ENCODE measurements at places on chromosomes 12 and 14.

DNA sequence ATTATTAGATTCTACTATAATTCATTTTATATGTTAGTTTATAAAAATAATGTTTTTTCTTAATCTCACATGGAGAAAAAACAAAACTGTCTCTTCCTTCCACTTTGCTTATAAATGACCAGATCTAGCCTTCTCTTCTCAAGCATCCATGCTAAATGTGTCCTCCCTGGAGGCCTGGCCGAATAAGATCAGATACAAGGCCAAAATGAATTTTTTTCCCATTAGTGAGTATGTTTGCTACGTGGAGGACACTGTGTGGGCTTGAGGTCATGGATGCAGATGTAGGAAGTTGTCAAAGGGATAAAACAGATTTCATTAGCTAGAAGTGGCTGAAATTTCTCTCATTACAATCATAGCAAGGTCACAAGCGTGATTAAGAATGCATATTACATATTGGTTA, 1244.9 kb upstream of the SEL1L start:
- no peak overlapping the region for H3K4me3 ChIP-seq
- DNase-seq, result no peak
- no peaks in the 10 kb centered on the region for H3K36me3 ChIP-seq
- no peak overlapping the region for H3K27ac ChIP-seq

DNA sequence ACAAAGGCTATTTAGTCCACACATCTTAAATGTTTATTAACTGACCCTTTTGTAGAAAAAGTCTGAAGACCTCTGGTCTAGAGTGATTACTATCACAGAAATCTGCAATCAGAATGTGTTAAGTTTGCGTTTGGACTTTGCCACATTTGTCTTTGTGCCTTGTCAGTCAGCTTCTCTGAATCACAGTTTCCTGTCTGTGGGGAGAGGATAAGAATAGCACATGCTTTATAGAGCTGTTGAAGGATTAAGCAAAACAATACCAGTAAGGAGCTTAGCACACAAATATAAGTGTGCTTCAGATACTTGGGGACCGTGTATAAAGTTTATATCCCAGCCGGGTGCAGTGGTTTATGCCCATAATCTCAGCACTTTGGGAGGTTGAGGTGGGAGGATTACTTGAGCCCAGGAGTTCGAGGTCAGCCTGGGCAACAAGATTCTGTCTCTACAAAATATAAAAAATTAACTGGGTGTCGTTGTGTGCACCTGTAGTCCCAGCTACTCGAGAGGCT, 63.0 kb upstream of the BTG1 start:
- H3K27me3 ChIP-seq, result no peaks in the 10 kb centered on the region
- H3K36me3 ChIP-seq, result no peaks in the 10 kb centered on the region
- H3K4me3 ChIP-seq, result peak overlapping the region; percentile 51

DNA sequence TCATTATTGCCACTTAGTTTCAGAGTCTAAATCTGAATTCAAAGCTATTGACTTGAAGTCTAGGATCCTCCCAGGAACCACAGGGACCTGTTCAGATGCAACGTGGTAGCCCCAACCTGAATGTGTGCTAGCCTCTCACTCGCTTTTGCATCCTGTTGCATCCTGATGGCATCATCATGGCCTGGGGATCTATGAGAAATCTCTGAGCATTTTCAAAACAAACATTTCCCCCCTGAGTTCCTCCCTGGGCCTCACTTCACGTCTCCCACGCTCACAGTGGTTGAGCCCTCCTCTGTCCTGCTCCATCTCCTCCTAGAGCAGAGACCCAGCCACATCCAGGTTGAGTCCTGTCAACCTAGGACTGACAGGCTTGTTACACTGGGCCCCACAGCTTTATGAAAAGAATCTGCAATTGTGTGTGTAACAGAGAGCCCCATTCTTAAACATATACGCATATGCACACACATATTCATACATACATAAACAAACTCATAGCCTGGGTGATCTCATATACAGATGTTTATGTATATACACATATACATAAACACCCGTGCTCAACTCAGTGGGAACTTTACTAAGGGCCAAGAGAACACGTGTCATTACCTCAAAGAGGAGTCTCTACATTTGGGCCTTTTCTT, 5.4 kb upstream of the KRT72 start:
- H3K4me1 ChIP-seq, result no peaks in the 10 kb centered on the region
- H3K36me3 ChIP-seq, result no peaks in the 10 kb centered on the region
- H3K27me3 ChIP-seq, result peaks cover 54% of the 10 kb centered on the region
- H3K27ac ChIP-seq, result no peak overlapping the region
- H3K4me3 ChIP-seq, result no peak overlapping the region
- no peak for DNase-seq

DNA sequence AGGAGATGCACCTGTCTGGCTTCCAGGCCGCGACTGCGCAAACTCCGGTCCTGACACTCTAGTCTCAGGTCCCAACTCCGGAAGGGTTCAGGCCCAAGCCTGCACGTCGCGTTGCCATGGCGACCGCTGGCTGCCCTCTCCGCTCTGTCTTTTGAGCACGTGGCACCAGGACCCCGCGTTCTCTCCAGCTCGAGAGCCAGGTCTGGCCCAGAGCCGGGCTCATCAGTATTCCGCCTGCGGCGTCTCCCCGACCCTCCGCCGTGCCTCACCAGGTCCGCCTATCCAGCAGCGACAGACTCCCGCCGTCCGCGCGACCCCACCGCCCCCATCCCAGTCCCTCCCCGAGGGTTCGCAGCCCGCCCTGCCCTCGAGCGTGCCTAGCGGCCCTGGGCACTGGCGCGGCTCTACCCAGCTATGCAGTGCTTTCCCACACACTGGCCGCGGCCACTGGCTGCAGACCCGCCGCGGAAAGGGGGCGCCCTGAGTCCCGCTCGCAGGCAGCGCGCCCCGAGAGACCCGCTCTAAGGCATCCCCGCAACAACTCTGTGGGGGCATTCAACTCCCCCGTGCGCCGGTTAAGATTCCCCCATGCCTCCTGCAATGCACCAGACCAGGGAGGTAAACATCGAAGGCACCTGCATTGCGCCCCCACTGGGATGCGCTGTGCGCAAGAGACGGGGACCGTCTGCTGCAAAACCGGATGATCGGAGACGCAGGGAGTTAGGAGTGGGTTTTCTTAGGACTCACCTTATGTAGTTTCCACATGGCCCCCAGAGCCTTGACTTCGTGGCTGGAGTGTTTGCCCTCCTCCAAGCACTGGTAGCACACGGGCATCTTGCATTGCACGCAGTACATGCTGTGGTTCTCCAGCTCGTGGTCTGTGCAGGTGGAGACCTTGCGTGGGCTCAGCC, 1.3 kb downstream of the TRIM9 start:
- H3K4me1 ChIP-seq, result no peaks in the 10 kb centered on the region
- H3K36me3 ChIP-seq, result no peaks in the 10 kb centered on the region
- DNase-seq, result no peak
- 0 out of 2 replicates have a peak overlapping the region, but pooled peaks have one; percentile 72 for H3K4me3 ChIP-seq

DNA sequence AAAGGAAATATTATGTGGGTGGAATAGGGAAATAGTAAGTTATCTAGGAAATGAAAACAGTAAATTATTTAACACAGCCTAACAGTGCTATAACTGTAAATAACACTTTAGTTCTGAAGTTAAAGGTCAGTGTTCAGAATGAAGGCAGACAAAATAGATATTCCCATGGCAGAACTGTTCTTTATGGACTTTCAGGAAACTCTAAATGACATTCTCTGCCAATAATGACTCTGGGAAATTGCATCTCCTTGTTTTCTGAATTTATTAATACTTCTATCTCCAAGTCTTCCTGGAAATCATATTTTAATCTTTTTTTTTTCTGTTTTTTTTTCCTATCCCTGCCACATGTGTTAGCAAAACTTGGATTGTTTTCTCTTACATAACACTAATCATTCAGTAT, 101.4 kb downstream of the PDE3A start:
- H3K4me1 ChIP-seq, result no peaks in the 10 kb centered on the region
- no peak overlapping the region for H3K27ac ChIP-seq
- H3K4me3 ChIP-seq, result no peak overlapping the region

- no peak overlapping the region for H3K27ac ChIP-seq
- no peaks in the 10 kb centered on the region for H3K4me1 ChIP-seq
- H3K4me3 ChIP-seq, result no peak overlapping the region
- no peaks in the 10 kb centered on the region for H3K36me3 ChIP-seq
- no peak for DNase-seq
- H3K27me3 ChIP-seq, result no peaks in the 10 kb centered on the region
These were observed 169.6 kb upstream of the RASSF8 start for GRCh38 chr12:25788707-25789442.

- DNase-seq, result no peak
- no peaks in the 10 kb centered on the region for H3K27me3 ChIP-seq
- no peak overlapping the region for H3K27ac ChIP-seq
These were observed 183.4 kb downstream of the SLC25A21 start for GRCh38 chr14:36988989-36989388.

GRCh38 chr12:110744151-110744571, 1.5 kb upstream of the PPP1CC start:
- no peak overlapping the region for H3K27ac ChIP-seq
- no peaks in the 10 kb centered on the region for H3K27me3 ChIP-seq
- no peaks in the 10 kb centered on the region for H3K4me1 ChIP-seq

GRCh38 chr12:19230299-19230866, 100.8 kb downstream of the PLEKHA5 start:
- H3K27ac ChIP-seq, result no peak overlapping the region
- DNase-seq, result no peak
- no peaks in the 10 kb centered on the region for H3K27me3 ChIP-seq
- no peaks in the 10 kb centered on the region for H3K4me1 ChIP-seq
- H3K36me3 ChIP-seq, result no peaks in the 10 kb centered on the region

- no peak for DNase-seq
- H3K27me3 ChIP-seq, result no peaks in the 10 kb centered on the region
- H3K36me3 ChIP-seq, result no peaks in the 10 kb centered on the region
- H3K27ac ChIP-seq, result no peak overlapping the region
These were observed 6.5 kb downstream of the PRICKLE1 start for GRCh38 chr12:42583016-42583415.

DNA sequence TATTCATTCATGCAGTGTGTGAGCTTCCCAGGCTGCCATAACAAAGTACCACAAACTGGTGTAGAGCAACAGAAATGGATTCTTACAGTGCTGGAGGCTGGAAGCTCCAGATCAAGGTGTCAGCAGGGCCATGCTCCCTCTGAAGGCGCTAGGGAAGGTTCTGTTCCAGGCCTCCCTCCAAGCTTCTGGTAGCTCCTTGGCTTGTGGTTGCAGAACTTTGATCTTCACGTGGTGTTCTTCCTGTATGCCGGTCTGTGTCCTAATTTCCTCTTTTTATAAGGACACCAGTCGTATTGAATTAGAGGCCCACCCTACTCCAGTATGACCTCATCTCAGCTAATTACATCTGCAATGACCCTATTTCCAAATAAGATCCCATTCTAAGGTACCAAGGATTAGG, 3.1 kb downstream of the OTUB2 start:
- H3K27me3 ChIP-seq, result no peaks in the 10 kb centered on the region
- no peaks in the 10 kb centered on the region for H3K36me3 ChIP-seq
- DNase-seq, result no peak

GRCh38 chr14:32682214-32682613, 256.5 kb upstream of the NPAS3 start:
- no peak for DNase-seq
- H3K4me1 ChIP-seq, result peaks cover 12% of the 10 kb centered on the region
- no peaks in the 10 kb centered on the region for H3K36me3 ChIP-seq
- no peak overlapping the region for H3K27ac ChIP-seq
